ENCODE measurements at places on chromosomes 13 and 19. TPM values are rescaled to one million over a fixed set of nuclear protein-coding genes. Genes with fewer than 3 reads are reported as not detected.

Gene SMIM44
- not detected for total RNA-seq

Gene CNMD
- total RNA-seq: not detected

Gene TRIP10
- total RNA-seq: 53.5 TPM

Gene ZMYM2
- total RNA-seq: 34.0 TPM

Gene PRODH2
- not detected for total RNA-seq

Gene KCNN4
- not detected for total RNA-seq

Gene SLC6A16
- total RNA-seq: not detected

Gene CEACAM8
- total RNA-seq: not detected

Measured in cardiac ventricle fibroblast (primary cell).